Cardiac septum (tissue), 1 donor: ENCODE measurements at places on chromosomes 7 and 10.

GRCh38 chr7:21128062-21128817 is 299.6 kb upstream of the SP4 start:
- no peak for DNase-seq

- no peak for DNase-seq
Measured at GRCh38 chr7:71817916-71818315, 594.2 kb downstream of the CALN1 start.

- no peak for DNase-seq
Measured at GRCh38 chr7:55210176-55210575, 155.0 kb upstream of the LANCL2 start.

GRCh38 chr7:138875794-138876193 is 77.8 kb upstream of the ATP6V0A4 start:
- DNase-seq, result no peak

DNA sequence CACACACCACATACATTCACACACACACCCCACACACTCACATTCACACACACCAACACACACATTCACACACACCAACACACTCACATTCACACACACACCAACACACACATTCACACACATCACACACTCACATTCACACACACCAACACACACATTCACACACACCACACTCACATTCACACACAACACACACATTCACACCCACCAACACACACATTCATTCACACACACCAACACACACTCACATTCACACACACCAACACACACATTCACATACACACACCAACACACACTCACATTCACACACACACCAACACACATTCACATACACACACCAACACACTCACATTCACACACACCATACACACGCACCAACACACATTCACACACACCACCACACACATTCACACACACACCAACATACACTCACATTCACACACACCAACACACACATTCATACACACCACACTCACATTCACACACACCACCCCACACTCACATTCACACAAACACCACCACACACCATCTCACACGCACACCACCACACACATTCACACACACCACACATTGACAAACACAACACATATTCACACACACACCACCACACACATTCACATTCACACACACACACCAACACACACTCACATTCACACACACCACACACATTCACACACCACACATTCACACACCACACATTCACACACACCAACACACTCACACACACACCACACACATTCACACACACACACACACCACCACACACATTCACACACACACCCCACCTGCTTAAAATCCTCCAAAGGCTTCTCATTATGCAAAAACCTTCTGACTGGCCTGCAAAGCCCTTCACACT is 9.0 kb downstream of the TAS2R40 start:
- DNase-seq, result no peak

DNA sequence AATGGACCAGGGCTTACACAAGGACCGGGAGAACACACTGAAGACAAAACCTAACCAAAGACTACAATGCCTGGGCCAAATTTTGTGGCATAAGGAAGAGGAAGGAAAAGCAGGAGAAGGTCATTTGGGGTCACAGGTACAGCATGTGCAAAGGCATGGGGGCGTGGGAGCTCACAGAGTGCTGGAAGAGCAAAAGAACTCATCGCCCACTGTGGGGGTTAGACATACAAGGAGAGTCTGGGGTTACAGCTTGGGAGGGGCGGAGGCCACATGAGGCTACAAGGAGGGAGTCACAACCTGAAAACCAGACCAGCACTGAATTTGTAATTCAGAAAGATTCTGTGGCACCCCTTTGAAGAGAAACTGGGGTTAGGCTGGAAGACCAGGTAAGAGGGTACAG is 9.7 kb downstream of the PUS7 start:
- DNase-seq, result no peak

DNA sequence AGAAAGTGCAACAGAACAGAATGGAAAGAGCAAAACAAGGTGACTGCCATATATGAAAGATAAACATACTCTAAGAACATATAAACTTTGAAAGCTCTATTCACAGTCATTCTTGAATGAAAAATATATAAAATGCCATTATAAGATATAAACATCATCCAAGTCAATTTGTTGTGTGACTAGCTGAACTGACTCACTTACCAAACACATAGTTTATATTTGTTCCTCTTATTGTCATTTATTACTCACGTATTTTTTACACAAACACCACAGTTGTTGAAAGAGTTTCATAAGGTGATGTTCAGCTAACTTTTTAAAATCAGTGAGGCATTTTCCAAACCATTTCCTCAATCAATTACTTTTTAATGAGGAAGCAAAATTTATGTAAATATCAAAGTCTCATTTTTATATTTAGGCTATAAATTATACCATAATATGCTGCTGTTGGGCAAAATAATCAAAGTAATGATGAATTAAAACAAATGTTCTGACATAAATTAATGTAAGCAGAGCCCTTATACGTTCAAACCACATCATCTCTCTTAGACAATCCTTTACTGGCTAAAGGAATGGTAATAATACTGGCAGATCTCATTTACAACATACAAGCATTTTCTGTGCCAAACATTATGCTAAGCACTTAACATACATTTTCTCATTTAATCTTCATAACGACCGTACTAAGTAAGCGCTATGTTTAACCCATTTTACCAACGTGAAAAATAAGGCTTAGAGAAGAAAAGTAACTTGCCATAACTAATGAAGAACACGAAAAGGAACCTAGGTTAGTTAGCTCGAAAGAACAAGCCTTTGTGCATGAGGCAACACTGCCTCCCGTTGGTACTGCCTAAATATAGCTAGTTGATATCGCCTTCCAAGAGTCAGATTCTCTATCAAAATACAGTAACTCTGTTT is 7.3 kb downstream of the LRRN3 start:
- DNase-seq, result no peak

DNA sequence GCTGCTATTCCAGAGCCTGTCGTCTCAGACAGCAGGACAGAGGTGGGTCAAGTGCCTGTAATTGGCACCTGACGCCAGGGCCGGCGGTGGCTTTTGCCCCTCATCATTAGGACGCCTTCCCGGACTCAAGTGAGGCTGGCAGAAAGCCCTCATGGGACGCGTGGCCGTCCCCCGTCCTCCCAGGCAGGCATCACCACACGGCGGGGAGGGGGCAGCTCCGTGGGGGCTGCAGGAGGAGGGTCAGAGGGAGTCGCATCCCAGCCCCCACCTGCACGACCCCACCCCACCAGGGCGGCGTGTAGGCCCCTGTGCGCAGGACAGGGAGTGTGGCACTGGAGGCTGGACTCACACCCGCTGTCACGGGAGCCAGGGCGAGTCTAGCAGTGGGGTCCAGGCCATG is 16.3 kb downstream of the CFAP46 start:
- no peak for DNase-seq

DNA sequence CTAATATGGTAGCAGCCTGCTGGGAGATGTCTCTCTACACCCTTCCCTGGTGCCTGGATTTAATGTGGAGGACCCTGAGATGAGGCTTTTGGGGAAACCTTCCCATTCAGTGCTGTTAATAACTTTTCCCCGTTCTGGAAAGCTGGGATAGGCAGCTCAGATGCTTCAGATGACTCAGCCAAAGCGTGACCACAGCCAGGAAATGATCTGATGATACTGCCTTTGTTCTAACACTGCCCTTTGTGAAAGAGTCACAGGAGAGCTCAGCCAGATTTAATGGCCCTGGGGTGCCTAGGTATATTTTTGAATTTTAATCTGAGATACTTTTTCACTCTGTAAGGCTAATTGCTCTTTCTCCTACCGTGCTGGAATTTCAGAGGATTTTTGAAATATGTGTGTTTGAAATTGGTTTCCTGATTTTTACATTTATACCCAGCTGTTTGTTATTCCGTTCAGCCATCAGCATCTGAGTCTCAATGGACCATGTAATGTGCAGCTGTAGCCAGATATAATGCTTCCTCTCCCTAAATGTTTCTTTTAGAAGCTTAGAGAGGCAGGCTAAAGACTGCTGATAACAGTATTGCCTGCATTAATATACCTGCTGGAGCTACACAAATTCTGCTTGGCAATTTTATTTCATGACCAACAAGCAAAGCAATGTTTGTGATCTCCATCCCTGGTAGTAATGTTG is 17.8 kb downstream of the CELF2 start:
- peak; percentile 82 for DNase-seq

DNA sequence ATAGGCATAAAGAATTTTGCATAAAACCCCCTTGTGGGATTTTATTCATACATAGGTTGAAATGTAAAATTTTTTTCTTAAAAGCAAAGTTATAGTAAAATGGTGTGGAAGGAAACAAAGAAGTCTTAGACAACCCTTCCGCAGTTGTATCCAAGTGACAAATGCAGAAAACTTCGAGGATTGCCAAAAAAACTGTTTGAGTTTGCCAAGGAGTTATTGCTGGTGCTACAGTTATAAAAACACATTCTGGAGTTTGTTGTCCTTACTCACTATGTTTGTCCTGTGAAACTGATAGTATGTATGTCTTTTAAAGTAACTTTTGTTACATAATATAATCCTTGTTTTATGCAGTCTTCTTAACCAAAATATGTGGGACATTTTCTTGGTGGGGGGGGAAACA is 120.3 kb downstream of the FOXP2 start:
- DNase-seq, result no peak

DNA sequence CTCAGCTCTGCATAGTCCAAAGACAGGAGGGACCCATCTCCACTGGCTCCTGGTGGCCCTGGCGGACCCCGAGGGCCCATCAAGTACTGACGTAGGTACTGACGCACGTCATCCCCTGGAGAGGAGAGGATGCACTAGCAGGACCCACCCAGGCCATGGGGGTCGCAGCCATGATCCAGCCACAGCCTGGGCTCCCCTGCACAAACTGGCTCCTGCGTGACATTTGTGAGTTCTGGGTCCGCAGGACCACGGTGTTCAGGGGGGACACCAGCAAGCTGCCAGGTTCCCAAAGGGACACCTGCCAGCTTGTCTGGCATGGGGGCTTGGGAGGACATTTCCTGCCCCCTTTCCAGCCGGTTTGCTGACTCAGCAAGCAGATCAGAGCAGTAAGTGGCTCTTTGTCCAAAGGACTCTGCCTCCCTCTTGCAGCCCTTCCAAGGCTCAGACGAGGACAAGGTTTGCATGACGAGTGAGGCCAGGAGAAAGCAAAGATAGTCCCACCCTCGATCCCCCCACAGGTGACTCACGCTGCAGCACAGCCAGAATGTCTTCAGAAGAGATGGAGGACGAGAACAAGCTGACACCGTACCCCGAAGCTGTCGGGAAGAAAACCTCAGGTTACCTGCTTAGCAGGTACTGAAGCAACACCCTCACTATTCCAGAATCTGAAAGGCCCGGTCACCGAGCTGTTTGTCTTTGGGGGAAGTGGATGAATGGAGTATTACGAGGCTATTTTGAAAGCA is 49.0 kb downstream of the COL17A1 start:
- DNase-seq, result no peak

- DNase-seq, result peak; percentile 60
Measured at GRCh38 chr10:44387853-44388251, 3.0 kb upstream of the CXCL12 start.

GRCh38 chr10:48237259-48238250 is 36.9 kb downstream of the FRMPD2 start:
- DNase-seq, result no peak

DNA sequence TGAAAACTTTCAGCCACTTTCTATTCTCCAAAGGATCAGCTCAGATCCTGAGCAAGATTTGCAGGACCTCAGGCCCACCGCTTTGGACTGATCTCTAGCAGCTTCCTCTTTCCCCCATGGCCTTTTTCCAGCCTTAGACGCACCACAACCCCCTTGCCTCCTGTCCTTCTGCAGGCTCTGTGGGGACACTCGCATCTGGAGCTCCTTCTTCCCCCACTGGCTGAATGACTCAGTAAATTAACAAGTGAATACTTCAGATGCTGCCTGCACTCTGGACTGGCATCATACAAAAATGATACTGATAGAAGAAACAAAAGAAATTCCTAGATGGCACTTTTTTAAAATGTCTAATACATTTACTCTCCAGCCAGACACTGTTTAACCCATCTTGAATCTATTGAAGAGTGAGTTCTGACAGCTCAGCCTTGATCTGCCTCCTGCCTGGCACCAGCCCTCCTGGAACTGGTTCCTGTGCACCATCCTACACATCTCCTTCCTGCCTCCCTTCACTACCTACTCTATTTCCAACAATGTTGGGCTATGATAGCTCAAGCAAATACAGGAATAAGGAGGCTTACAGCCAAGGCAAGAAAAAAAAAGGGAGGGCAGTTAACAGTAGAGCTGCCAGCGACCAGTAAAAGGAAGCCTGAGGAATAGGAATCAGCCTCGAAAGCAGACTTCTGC is 3.3 kb downstream of the FRMPD2 start:
- no peak for DNase-seq

GRCh38 chr7:70338015-70338414 is 739.7 kb downstream of the AUTS2 start:
- DNase-seq, result no peak

GRCh38 chr10:44864637-44865288 is 46.4 kb upstream of the TMEM72 start:
- peak; percentile 94 for DNase-seq

DNA sequence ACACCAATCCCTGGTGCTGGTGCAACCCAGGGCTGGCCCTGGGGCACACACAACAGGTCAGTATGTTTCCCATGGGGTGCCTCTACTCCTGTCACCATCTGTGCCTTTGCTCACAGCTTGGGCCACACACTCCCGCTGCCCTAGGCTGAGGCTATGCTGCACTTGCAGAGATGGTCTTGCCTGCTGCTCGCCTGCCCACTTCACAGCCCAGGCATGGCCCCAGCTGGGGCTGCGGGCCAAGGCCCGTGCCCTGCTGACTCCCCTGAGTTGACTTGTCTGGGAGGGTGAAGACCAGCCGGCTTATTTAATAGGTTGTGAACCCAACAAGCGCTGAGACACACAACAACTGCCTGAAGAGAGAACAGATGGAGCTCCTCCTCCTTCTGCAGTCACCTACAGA is 184.1 kb downstream of the ZNF33B start:
- no peak for DNase-seq

DNA sequence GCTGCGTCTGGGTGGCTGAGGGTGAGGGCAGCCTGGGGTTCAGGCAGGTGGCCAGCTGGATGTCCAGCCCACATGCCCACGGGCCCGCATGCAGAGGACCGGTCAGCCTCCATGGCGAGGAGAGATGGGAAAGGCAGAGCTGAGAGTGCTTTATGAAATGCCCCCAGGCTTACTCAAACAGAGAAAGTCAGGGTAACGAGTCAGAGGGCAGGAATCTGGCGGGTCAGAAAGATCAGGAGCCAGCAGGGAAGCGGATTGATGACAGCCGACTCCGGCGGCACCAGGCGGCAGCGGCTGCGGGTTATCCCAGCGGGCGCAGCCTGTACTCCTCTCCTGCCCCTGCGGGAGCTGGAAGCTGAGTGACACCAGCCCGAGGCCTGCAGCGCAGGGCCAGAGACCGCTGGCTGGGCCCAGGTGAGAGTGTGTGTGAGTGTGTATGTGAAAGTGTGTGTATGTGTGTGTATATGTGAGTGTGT is 13.4 kb downstream of the SLC13A4 start:
- no peak for DNase-seq

DNA sequence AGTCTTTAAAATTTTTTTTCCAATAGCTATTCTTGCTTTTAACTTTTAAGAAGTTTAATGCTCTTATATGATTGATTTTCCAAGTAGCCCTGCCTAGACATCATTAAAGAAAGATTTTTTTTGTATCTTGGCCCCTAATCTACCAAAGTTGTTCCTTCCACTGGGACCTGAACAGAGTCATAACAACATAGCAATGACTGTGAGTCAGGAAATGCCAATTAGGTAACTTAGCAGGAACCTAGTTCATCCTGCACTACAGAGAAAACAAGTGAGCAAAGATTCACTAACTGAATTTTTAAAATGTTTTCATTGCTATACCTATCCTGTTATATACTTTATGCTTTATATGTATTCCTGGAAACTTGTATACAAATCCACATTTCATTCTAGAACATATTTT is 284.7 kb downstream of the BICC1 start:
- no peak for DNase-seq
